ENCODE measurements at places on chromosomes 13 and 19.

DNA sequence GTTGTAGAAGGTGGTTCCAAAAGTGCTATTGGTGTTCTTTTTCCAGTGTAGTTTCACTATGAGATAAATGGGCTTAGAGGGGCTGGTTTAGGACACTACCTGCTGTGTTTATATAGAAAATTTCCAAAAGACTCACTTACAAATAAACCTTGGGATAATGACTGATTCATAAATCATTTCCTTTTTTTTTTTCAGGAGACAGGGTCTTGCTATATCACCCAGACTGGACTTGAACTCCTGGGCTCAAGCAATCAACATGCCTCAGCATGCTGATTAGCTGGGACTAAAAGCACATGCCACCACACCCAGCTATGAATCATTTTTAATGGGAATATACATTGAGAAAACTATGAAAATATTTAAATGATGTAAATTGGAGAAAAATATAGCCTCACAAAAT lies 376.6 kb downstream of the PCDH9 start:
- DNase-seq, result no peak

GRCh38 chr19:1213391-1214286 lies 8.1 kb downstream of the STK11 start:
- DNase-seq, result peak; percentile 59

DNA sequence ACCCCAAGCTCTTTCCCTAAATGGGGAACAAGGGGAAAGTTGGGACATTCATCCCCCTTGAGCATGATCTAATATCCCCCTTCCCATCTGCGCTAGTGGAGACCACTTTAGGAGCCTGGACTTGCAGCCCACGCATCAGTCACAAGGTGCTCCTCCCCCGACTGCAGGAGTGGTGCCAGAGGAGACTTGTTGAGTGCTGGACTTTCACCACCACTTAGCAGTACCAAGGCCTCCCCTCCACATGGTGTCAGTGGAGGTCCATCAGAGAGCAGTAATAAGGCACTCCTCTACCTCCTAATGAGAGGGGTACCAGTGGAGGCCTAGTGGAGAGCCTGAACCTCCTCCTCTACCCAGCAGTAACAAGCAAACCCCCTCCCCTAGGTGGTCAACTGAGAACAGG lies 22.5 kb downstream of the CAB39L start:
- no peak for DNase-seq

GRCh38 chr13:110574161-110574560 lies 12.6 kb upstream of the RAB20 start:
- DNase-seq, result no peak

GRCh38 chr13:111281751-111282311 lies 38.6 kb upstream of the TEX29 start:
- DNase-seq, result no peak

DNA sequence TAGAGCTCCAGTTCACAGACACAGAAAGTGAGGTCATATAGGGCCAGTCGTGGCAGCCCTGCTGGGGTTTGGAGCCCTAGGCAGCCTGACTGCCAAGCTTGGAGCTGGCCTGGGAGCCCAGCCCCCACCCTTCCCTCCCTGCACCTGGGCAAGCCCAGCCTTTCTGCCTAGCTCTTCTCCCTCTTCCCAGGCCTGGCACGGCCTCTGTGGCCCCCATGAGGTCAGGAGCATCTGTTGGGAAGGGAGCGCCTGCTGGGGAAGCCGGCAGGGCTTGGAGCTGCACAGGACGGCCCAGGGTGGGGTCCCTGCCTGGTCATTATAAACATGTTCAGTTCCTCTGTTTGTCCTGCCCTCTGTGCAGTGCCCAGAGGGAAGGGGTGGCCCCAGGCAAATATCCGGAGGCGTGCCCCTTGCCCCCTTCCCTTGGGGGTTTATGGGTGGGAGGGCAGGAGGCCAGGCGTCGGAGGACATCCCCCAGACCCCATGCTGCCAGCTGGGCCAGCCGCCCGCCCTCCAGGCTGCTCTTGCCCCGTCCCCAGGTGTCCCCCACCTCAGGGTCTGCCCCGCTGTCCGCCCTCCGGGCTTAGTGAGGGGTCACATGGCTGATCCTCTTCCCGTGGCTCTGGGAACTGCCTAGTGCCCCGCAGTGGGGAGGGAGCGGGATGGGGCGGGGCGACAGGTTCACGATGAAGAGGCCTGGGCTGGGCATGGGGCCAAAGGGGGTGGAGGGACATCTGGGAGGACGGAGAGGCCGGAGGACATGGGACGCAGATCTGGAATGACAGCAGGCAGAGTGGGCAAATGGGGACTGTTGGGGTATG lies 30.0 kb upstream of the NCCRP1 start:
- DNase-seq, result peak; percentile 87

DNA sequence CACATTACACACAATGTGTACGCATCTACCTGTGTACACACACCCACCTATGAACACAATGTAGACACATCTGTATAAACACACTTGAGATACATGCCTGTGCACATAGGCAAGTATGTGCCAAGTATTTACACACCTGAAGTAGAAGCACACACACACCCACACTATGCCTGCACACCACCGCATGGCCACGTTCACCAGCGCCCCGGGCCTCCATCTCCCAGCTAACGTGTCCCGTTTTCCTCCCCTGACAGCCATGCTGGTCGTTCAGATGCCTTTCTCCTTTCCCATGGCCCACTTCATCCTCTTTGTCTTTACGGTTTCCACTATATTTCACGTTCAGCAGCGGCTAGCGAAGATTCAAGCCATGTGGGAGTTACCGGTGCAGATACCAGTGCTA lies 6.9 kb downstream of the FUT2 start:
- DNase-seq, result no peak

- no peak for DNase-seq
Measured at GRCh38 chr13:82002710-82003109, 1661.8 kb upstream of the SPRY2 start.

- no peak for DNase-seq
Measured at GRCh38 chr13:50735071-50735470, 108.4 kb downstream of the DLEU7 start.

GRCh38 chr19:43711751-43712355 lies 4.0 kb upstream of the IRGC start:
- no peak for DNase-seq

DNA sequence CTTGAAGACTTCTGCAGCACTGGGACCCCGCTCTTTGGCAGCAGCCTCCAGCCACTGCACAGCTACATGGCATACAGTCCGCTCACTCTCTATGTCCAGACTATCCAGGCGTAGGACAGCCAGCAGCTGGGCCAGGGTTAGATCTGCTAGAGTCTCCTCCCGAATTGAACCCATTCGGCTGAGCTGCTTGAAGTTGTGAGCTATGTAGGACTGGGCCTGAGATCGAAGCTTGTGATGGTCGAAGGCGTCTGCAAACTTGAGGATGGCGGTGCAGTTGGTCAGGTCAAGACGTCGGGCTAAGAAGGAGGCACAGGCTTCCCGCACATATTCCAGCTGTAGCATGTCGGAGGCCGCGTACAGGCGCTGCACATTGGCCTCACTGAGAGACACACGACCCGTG lies 900 bp downstream of the KBTBD7 start:
- DNase-seq, result no peak

DNA sequence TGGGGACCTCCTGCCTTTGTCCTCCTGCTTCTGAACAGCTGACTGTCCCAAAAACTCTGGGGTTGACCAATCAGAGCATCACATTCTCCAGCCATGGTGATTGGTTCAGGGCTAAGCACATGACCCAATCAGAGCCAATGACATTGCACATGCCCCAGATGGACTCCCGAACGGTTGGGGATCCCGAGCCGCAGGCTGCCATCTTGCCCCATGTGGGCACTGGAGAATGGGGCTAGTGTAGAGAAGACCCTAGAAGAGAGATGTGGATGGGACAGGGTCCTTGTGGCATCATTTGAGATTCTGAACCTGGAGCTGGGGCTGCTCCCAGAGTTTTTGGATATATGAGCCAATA lies 31.3 kb upstream of the PEPD start:
- no peak for DNase-seq

- no peak for DNase-seq
Measured at GRCh38 chr13:45737571-45738017, 35.5 kb downstream of the CBY2 start.

- DNase-seq, result peak; percentile 39
Measured at GRCh38 chr13:30108913-30109237, 198.5 kb downstream of the KATNAL1 start.

- no peak for DNase-seq
Measured at GRCh38 chr13:110301083-110301482, 5.9 kb downstream of the COL4A1 start.

DNA sequence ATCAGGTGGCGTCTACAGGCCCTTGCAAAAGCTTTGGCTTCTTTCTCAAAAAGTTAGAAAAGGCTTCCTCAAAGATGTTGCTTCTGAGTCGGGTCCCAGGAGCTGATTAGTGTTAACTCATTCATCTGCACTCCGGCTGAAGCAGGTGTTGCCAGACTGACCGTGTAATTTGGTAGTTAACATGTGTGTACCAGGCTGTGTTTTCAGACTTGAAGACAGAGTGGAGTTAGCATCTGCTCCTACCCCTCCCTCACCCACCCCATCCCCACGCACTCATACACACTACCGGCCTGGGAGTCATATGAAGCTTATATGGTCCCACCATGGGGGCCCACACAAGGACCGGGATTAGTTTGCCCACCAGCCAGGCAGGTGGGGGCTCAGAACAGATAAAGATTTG lies 111.5 kb downstream of the DNAJC15 start:
- no peak for DNase-seq

DNA sequence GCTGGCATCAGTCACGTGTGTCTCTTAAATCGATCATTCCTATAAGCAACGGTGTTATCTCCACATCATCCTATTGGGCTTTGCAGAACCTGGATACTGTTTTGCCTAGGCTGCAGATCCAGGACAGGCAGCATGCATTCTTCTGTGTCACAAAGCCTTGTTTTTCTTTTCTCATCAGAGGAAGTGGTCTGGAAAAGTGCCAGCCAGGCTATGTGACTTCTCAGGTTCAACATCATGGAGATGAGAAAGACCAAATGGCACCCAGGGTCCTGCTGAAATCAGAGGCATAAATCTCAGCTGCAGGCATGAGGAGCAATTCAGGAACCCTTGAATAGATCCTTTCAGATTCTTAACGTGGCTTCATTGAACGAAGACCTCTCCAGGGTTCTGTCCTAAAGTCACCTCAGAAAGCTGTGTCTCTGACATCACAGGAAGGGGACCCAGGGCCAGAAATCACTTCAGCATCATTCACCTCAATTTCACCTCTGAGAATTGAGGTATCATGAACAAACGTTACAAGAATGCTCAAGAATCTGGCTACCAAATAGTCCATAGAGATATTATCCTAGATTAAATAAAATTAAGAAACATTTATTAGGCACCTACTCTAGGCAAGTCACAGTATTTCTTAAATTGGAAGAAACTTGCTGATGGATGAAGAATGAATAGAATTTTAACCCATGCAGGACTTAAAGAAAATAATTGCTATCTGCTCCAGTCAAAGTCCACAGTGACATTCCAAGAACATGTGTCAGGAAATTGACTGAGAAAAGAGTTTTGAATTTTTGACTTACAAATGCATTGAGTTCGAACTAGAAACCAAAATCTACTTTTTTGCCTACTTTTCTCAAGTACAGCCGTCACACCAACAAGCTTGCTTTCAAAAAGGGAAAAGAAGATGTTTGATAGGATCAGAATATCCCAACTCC lies 124.1 kb downstream of the COG6 start:
- DNase-seq, result no peak

- DNase-seq, result no peak
Measured at GRCh38 chr19:55277494-55277893, 2.4 kb downstream of the HSPBP1 start.

GRCh38 chr13:40974460-40975407 lies 44.4 kb downstream of the ELF1 start:
- DNase-seq, result no peak

DNA sequence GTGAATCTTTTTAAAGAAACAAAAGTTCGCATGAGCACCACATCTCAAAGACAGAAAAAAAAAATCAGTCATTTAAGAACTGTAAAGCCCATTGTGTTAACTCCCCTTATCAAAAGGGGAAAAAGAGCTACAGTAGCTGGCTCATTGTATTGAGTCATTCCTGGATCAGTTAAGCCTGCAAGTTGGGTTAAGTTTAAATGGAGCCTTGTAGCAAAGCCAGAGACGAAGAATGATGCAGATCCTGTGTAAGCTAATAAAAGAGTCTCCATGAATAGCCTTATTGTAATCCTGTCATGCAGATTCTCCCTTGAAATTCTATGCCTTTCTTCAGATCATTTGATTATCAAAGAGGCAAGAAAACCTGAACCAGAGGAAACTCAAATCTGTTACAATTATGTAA lies 83.8 kb downstream of the CRYL1 start:
- DNase-seq, result no peak

DNA sequence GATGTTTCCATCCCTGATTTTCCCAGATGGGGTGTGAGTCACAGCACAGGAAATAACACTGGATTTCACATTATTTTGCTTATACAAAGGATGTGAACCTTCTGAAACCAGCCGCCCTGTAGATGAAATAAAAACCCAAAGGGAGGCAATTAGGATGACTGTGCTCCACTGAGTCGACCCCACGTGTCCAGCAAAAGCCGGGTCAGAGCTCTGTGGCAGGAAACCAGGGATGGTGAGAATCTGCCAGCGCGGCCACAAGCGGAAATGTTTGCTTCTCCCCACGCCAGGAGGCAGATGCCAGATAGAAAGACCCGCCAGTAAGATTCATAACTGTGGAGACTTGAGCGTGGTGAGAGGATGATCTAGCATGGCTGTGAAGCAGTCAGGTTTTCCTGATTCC lies 764.4 kb downstream of the LIG4 start:
- no peak for DNase-seq

DNA sequence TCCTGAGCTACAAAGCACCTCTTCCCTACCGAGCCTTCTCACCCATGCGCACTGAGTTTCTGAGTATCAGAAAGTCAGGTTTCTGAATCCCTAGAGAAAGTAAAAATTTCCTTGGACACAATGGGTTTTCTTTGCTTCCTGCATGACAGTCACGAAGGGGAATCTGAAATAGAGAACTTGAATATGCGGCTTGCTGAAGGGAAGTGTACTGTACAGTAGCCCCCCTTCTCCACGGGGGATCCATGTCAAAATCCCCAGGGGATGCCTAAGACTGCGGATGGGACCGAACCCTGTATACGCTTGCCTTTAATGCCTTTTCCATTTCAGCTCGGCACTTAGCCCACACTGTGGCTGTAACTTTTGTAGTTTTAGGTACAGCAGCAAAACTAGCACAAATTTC lies 107.9 kb downstream of the GGACT start:
- no peak for DNase-seq

DNA sequence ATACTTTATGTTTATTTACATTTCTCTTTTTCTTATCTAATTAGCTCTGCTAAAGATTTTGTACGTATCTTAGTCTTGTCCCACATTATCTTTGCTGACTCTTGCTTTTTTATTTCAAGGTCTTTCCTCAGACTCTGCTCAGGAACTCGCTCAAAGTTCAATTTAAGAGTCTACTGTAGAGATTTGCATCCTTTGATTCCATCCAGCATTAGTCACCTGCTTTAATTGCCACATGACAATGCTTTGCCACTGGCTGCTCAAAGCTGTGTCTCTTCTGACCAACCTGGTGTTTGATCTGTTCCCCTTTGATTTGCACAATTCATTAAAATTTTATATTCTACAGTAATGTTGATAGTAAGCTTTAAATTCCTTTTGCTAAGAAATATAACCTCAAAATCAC lies 157.9 kb upstream of the FREM2 start:
- no peak for DNase-seq

- no peak for DNase-seq
Measured at GRCh38 chr13:27229642-27230041, 21.7 kb upstream of the RPL21 start.
